CD4-positive, alpha-beta T cell treated with Interleukin-1 beta for 1 hour (primary cell): ENCODE measurements at places on chromosomes 13 and 19.

DNA sequence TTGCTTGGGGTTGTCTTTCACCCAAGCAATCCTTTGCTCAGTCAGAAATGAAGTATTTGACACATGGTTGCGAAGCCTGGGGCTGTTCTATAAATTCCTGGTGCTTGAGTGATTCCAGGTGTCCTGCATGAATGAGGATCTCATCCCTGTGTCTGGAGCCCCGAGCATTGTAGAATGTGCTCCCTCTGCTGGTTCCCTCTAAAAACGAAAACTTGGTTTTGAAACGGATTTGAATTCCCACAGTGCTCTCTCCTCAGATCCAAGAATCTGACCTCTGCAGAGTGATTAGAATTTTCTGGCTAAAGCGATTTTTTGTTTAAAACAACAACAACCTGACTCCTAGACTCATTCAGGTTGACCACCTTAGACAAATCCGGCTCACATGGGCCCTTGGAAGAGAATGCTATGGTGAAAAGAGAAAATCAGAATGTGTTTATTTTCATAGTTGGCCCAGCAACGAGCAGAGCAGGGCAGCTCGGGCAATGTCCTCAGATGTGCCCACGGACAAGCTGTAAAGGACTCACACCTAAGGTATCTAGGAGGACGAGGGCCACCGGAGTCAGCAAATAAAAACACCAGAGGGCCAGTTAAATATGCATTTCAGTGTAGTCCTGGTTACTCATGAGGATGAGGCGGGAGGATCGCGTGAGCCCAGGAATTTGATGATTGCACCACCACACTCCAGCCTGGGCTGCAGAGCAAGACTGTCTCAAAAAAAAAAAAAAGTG lies 8.7 kb upstream of the ATP12A start:
- DNase-seq, result no peak

- DNase-seq, result peak; percentile 48
These were observed 900 bp downstream of the MCEMP1 start for GRCh38 chr19:7677669-7678311.

DNA sequence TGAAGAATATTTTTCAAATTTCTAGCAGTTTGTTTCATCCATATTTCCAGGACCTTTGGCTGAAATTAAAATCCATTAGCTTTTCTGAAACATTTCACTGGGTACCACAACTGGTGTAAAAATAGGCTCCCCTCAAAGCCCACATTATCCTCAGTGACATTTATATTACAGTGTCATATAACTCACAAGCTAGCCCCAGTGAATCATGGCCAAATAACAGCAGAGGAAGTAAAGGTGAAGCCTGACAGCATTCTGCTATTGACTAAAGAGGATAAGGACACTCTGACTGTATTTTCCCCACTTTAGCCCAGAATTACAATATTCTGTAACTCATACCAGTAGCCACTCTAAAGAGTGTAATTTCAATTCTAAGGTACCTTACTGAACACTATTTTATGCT lies 21.9 kb downstream of the KCTD12 start:
- no peak for DNase-seq

DNA sequence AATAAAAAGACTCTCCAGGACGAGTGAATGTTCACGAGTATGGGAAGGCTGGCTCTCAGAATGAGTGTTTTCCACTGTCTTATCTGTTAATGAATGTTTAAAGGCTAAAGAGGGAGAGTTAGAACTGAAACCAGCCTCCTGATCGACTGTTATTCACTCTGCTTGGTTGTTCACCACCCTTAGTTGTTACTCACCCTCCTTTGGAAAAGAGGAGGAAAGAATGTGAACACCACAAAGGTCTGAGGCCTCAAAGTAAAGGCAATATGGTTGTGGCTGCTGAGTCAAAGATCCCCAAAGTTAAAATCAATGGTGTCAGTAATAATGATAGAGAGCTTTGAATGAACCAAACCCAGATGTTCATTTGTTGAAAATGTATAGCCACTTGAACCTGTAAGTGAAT lies 1793.2 kb upstream of the PCDH20 start:
- no peak for DNase-seq

GRCh38 chr19:14147797-14148605 lies 11.6 kb upstream of the ASF1B start:
- peak; percentile 61 for DNase-seq

DNA sequence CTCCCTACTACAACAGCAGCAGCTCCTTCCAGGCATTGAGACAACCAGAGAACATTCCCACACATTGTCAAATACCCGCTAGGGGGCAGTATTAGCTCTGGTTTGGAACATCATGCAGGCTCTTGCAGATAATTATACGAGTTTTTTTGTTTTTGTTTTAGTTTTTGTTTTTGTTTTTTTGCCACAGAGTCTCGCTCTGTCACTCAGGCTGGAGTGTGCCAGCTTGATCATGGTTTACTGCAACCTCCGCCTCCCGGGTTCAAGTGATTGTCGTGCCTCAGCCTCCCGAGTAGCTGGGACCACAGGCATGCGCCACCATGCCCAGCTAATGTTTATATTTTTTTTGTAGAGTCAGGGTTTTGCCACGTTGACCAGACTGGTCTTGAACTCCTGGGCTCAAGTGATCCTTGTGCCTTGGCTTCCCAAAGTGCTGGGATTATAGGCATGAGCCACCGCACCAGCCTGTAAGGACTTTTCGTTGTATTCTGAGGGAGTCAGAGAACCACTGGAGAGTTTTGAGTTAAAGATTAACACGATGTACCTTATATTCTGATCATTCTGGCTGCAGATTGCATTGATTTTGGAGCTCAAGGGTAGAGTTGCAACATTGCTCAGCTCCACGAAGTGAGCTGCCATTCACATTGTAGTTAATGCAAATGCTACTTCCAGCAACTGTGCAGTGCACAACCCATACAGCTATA lies 41.7 kb upstream of the CEACAM20 start:
- DNase-seq, result peak; percentile 41

- DNase-seq, result peak; percentile 29
These were observed 46.7 kb downstream of the NOTCH3 start for GRCh38 chr19:15154002-15154612.

- DNase-seq, result no peak
These were observed 4.6 kb upstream of the ZNF845 start for GRCh38 chr19:53328967-53329366.

DNA sequence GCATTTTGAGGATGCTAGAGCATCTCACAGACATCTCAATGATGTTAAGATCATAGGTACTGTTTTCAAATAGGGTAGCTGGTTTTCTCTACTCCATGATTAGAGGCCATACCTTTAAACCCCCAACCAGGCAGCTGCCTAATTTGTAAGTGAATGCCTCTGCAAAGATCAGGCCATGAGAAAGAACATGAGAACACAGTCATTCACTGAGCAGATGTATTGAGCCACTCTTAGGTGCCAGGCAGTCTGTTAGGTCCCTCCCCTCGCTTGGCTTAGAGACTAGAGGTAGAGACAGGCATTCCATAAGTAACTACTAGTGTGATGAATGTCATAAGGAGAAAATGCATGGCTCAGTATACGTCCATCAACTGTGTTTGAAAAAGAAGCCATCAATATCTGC lies 410.0 kb downstream of the FGF9 start:
- DNase-seq, result no peak

DNA sequence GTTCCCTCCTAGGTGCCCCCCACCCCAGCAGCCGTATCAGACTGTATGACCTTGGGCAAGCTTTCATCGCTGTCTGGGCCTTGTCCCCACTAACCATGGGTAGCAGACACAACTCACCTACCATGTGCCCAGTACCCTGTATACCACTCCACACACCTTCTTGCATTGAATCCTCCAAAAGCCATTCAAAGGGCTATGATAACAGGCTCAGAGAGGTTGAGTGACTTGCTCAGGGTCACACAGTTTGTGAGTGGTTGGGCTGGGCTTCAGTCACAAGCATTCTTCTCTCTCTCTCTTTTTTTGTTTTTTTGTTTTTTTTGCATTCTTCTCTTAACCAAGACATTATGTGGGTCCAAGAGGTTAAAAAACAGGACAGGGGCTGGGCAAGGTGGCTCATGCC lies 2.6 kb downstream of the RASAL3 start:
- no peak for DNase-seq

DNA sequence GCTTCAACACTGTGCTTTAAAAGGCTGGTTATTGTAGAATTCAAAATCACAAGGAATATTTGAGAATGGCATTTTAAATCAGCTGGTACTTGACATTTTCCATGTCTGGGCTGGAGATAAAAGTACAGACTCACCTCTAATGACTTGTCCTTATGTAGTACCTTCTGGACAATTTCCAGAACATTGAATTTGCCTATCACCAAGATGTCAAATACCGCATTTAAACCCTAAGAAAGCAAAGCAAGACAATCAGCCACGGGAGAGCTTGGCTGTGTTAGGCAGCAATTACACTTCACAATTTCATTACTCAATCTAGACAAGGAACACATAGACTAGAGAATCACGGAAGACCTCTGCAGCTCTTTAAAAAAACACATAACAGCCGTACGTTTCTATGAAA lies 36.8 kb downstream of the TMTC4 start:
- DNase-seq, result no peak

- DNase-seq, result no peak
These were observed 415.0 kb upstream of the SLITRK1 start for GRCh38 chr13:84297251-84297650.

- no peak for DNase-seq
These were observed 115.3 kb downstream of the LRCH1 start for GRCh38 chr13:46668302-46668720.

DNA sequence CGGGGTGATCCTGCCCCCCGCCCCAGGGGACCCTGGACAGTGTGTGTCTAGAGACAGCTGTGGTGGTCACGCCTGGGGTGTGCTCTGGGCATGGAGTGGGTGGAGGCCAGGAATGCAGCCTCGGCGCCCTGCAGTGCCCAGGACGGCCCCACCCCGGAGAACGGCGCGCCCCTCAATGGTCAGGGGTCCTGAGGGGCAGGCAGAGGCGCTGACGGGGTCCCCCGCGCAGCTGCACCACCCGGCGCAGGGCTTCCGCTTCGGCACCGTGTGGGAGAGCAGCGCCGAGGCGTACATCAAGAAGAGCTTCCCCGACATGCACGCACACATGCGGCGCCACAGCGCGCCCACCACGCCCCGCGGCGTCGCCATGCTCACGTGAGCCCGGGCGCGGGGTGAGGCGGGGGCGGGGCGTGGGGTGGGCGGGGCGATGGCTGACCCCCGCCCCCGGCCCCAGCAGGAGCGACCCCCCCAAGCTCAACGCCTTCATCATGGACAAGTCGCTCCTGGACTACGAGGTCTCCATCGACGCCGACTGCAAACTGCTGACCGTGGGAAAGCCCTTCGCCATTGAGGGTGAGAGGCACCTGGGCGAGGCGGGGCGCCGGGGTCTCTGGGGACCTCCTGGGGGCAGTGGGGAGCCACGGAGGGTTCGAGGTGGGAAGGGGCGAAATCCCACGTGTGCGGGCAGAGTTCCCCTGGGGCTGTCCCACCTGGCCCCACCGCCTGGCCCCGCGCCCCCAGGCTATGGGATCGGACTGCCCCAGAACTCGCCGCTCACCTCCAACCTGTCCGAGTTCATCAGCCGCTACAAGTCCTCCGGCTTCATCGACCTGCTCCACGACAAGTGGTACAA lies 7.4 kb downstream of the GRIN3B start:
- no peak for DNase-seq

- peak; percentile 9 for DNase-seq
These were observed 33.6 kb downstream of the GJA3 start for GRCh38 chr13:20127262-20127561.

- DNase-seq, result no peak
These were observed 70.7 kb downstream of the PCCA start for GRCh38 chr13:100159584-100159983.

GRCh38 chr19:9189535-9189934 lies 10.8 kb downstream of the OR7D2 start:
- no peak for DNase-seq

DNA sequence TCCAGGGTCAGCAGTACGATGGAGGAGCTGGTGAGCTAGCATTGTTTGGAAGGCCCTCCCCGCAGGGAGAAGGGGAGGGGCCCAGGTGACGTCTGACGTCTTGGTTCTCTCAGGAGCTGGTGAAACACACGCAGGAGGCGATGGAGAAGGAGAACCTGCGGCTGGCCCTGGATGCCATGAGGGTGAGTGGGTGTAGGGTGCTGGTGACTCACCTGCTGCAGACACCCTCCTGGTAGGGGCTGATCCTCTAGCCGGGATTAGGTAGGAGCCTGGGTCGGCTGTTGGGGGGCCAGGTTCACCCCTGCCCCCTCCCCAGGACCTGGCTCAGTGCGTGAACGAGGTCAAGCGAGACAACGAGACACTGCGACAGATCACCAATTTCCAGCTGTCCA lies 55.8 kb downstream of the VAV1 start:
- no peak for DNase-seq

- no peak for DNase-seq
These were observed 183.8 kb downstream of the KATNAL1 start for GRCh38 chr13:30123575-30123974.

GRCh38 chr13:46629811-46630413 lies 76.9 kb downstream of the LRCH1 start:
- DNase-seq, result no peak

DNA sequence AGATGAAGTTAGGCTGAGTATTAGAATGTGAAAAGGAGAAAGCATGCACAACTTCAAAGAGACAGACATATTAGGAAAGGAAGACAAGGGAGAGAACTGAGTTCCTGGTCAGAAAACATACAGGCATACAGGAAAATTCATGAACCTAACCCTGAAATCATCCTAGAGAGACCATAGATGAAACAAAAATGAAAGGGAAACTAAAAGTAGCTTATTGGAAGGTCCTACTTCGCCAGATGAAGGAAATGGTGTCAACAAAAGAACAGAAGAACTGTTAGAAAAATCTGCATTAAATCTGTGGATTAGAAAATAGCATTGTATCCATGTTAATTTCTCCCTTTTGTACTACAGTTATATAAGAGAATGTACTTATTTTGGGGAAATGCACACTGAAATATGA lies 169.0 kb upstream of the UFM1 start:
- no peak for DNase-seq

GRCh38 chr13:78602561-78603239 lies 652 bp downstream of the POU4F1 start:
- no peak for DNase-seq

- peak; percentile 69 for DNase-seq
These were observed 21.9 kb upstream of the SLC35E1 start for GRCh38 chr19:16594131-16594586.

DNA sequence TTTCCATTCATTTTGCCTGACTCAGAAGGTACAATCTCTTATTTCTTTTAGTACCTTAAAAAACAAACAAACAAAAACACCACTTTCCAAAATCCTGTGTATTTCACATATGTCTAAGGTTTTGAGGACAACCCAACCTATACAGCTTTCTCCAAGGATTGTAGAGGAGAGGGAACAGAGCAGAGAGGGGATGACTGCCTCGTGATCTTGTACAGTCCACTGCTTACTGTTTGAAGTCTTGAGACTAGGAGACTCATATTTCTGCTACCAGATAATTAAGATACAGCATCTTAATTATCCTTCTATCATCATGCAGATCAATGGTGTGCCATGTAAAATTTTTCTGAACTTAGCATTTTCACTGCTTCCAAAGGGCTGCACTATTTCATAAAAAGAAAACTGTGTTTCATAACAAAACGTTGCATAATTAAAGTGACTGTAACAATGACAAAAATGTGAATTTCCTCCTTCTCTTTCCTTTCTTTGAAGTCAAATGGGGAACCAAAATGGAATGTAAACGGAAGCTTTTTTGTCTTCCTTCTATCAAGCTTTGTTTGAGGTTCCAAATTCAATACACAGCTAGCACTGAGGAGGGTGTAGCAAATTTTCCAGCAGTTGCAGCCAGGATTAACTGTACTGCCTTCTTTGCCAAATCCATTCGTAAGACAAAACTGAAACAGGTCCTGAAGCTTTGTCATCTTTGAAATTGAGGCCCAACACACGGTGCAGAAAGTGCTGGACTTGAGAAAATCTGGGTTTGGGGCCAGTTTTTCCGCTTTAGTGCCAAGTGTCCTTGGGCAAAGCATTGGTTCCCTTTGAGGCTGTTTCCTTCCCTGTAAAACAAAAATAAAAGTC lies 34.9 kb upstream of the RCBTB2 start:
- no peak for DNase-seq
